ENCODE measurements at places on chromosomes 16 and 17. TPM values are rescaled to one million over a fixed set of nuclear protein-coding genes. Genes with fewer than 3 reads are reported as not detected.

The TBC1D3I gene
- 0.54 TPM for total RNA-seq

DNA sequence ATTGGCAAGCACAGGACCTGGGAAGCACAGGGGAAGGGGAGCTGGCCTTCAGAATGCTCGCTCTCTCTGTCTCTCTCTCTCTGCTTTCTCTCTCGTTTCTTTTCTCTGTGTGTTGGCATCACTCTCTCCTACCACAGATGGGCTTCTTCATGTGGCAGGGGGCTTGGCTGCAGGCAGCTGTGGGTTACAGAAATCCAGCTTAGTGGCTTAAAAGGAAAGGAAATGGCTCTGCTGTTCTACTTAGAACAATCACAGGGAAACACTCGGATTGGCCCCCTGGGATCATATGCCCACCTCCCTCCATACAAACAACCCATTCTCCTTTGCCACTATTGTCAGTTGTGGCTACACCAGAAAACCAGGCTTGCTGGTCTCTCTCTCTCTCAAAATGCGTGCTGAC lies 20.4 kb downstream of the TBX2 start:
- DNase-seq = no peak

The FOXJ1 gene
- total RNA-seq = 4.6 TPM

GRCh38 chr16:58753711-58754134 lies 19.6 kb upstream of the GOT2 start:
- DNase-seq = no peak

The ZNF469 gene
- 2.2 TPM for total RNA-seq

DNA sequence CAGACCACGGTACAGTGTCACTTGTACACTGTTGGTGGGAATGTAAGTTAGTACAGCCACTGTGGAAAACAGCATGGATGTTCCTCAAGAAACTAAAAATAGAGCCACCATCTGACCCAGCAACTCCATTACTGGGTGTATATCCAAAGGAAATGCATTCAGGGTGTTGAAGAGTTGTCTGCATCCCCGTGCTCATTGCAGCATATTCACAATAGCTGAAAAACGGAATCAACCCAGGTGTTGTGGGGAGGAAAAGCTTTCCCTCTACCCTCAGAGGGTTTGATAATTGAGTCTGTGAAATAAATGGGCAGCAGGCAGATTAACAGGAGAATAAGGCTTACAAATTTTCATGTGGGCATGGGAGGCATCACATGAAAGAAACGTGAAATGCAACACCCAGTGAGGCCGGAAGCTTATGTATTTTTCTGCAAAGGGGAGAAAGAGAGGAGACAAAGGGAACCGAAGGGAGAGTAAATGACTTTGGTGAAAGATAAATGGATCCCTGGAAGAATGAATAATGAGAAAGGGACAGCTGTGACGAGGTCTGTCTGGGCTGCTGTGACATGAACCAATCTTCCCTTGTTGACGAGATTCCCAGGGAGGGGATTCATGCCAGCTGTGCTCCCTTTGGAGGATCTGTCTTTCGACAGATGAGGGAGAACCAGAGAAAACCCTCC lies 106.2 kb downstream of the KCNJ12 start:
- DNase-seq = no peak

GRCh38 chr16:30068750-30069610 lies 3.4 kb downstream of the ALDOA start:
- no peak for DNase-seq

The MMP25 gene
- 0.27 TPM for total RNA-seq

GRCh38 chr17:63474586-63475460 lies 2.0 kb upstream of the ACE start:
- DNase-seq = no peak

GRCh38 chr17:78210111-78210510 lies 3.9 kb upstream of the BIRC5 start:
- no peak for DNase-seq

GRCh38 chr17:40338058-40338457 lies 26.5 kb downstream of the GJD3 start:
- no peak for DNase-seq
